ENCODE measurements at places on chromosomes 3 and 15. TPM values are rescaled to one million over a fixed set of nuclear protein-coding genes. Genes with fewer than 3 reads are reported as not detected.

OIP5 gene
- total RNA-seq, result 11.8 TPM

FEZF2 gene
- total RNA-seq, result not detected

FAM81A gene
- total RNA-seq, result 0.05 TPM

PARL gene
- 16.1 TPM for total RNA-seq

LRRC31 gene
- total RNA-seq, result 2.7 TPM

HYAL3 gene
- 6.6 TPM for total RNA-seq

ITGB5 gene
- total RNA-seq, result 43.0 TPM

ARL6IP5 gene
- 38.9 TPM for total RNA-seq

TEX55 gene
- total RNA-seq, result not detected

LIPC gene
- 136 TPM for total RNA-seq

CTXN2 gene
- total RNA-seq, result not detected

ROBO2 gene
- 19.4 TPM for total RNA-seq

TICRR gene
- under 0.01 TPM for total RNA-seq

TP63 gene
- 0.08 TPM for total RNA-seq

TUSC7 gene
- total RNA-seq, result not detected

Data from liver (tissue), 10 donors.